ENCODE measurements at places on chromosomes 5 and 9. TPM values are rescaled to one million over a fixed set of nuclear protein-coding genes. Genes with fewer than 3 reads are reported as not detected.

Gene POC5
- 22.6 TPM for total RNA-seq

Gene NREP
- 588 TPM for total RNA-seq

Gene TTC39B
- total RNA-seq, result 11.1 TPM

Gene OCLN
- total RNA-seq, result 12.0 TPM

Gene FGF1
- total RNA-seq, result 22.4 TPM

Gene SPATA31A3
- not detected for total RNA-seq

Gene SYK
- 4.2 TPM for total RNA-seq

Measured in diencephalon (tissue), 1 donor.